Left lobe of liver (tissue), 2 donors: ENCODE measurements at places on chromosomes 4 and X.
A peak's percentile ranks its signal among the peaks of the same experiment; 100 is the strongest.

DNA sequence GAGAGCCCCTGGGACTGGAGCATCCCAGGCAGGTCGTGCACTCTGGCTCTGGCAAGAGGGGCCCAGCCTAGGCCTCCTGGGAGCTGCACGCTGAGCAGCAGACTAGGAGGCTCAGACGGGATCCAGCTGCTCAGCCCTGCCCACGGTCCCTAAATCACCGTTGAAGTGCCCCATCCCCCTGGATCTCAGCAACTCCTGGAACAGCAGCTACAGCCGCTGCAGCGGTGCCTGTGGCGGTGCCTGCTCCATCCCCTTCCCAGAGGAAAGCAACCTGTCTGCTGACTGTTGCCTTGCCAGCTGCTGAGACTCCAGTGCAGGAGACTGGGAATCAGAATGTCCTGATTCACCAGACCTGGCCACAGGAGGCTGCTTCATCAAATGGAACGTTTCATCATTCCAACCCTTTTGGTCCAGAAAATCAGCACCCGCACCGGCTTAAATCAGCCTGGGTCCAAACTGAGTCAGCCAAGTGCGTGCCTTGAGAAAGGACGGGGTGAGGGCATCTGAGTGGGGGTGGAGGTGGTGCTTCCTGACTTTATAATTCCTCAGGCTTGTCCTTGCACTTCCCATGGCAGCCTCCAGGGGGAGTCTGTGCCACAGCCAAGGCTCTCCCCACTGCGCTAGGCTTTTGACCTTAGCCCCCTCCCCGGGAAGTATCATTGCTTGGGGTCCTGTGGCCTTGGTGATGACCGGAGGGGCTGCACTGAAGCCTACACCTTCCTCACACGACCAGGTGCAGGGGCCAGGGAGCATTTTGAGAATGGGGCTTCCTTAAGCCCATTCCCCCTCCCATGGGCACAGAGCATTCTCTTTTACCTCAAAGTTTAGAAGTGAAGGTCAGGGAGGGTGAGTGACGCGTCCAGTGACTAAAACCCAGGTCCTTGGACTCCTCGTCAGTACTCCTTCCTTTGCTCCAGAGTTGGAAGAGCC is 6.5 kb downstream of the ZNF185 start:
- DNase-seq = peak; percentile 45

GRCh38 chr4:83109480-83110222 is 4.9 kb downstream of the PLAC8 start:
- DNase-seq = peak; percentile 55

GRCh38 chr4:7937006-7937405 is 2.7 kb downstream of the AFAP1 start:
- no peak for DNase-seq

- DNase-seq = no peak
Measured at GRCh38 chr4:634599-634985, 9.2 kb downstream of the PDE6B start.

- peak; percentile 55 for DNase-seq
Measured at GRCh38 chr4:118280501-118281218, 72.1 kb downstream of the PRSS12 start.

- DNase-seq = no peak
Measured at GRCh38 chrX:74534569-74535038, 79.8 kb downstream of the RLIM start.

- no peak for DNase-seq
Measured at GRCh38 chr4:3945511-3946290, 179.5 kb downstream of the ADRA2C start.

- DNase-seq = no peak
Measured at GRCh38 chr4:116925900-116926457, 159.4 kb downstream of the TRAM1L1 start.

- DNase-seq = no peak
Measured at GRCh38 chr4:4855301-4856070, 4.0 kb upstream of the MSX1 start.

DNA sequence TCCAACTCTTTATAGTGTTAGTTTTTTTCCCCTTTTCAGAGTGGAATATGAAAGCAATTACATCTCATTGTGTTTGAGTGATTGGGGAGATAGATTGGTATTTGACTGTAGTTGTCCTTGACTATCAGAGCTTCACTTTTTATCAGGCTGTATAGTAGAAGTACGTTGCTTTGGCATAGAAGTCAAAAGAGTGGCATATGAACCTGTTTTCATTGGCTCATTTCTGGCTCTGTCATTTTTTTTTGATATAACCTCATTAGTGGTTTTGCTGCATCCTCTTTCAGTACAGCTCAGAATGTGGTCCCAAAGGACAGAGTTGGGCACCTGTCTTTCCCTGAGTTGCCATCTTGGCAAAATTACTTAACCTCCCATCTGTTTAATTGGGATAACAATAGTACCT is 1.4 kb downstream of the TMA16 start:
- no peak for DNase-seq

DNA sequence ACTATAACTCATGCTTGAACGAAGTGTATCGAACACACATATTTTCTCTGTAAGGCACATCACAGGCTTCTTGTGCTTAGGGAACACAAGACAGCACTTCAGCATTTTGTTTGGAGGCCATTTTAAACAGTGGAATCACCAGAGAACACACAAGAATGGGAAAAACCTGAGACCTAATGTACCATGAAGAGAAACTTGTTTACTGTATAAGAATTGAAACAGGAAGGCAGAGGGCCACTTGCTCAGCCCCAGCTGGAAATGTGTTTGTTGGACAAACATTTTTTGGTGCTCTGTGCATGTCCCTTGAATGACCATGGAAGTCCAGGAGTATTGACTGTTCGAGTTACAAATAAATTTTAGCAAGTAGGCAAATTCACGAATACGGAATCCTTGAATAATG is 47.5 kb downstream of the RAPGEF2 start:
- DNase-seq = no peak

DNA sequence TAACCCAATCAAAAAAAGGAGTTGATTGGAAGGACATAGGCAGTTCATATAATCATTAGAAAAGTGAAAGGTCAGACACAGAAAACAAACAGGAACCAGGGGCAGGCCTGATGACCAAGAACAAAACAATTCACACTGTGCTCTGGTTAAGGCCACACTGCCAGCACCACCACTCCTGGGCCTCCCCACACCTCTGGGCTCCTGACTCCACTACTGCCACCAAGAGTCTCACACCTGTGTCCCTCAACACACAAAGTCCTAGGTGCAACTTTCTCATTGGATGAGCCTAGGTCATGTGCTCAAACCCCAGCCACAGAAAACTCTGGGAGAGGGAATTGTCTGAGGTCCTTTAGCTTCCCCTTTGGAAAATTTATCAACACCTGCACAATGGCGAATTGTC is 11.1 kb upstream of the FAM9C start:
- DNase-seq = no peak

DNA sequence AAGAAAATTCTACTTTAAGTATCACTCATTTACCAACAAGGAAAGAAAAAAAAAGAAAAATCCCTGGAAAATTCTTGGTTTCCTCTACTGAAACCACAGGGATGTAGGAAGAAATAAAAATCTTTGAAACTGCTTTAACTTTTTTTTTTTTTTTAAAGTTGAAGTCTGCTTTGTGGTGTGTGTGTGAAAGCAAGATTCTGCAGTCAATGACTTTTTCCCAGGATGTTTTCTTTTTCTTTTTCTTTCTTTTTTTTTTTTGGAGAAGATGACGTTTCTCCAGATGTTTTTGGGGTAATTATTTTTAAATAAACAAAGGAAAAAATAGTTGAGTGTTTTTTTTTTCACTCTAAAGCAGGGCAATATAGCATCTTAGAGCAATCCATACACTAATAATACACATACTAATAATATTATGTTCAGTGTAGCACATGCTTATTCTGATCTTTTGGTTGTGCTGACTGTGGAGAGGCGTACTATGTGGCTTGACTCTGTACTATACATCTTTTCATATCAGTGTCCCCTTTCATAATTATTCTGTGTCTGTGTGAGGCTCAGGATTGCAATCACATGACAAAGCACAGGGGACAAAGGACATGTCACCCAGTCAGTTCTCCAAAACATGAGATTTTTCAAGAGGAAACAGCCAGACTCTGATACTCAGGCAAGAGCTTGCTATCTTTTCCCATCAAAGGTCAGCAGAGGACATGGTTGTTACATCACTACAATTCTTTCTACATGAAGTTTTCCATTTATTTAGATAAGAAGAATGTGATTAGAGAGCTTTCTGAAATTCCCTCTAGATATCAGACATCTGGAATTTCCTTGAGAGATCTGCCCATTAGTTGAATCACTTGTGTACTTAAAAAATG is 111.0 kb downstream of the PDE5A start:
- no peak for DNase-seq

GRCh38 chr4:189656641-189657040 is 284.0 kb upstream of the FRG1 start:
- DNase-seq = no peak

GRCh38 chrX:135984791-135985156 is 461 bp upstream of the SLC9A6 start:
- no peak for DNase-seq

DNA sequence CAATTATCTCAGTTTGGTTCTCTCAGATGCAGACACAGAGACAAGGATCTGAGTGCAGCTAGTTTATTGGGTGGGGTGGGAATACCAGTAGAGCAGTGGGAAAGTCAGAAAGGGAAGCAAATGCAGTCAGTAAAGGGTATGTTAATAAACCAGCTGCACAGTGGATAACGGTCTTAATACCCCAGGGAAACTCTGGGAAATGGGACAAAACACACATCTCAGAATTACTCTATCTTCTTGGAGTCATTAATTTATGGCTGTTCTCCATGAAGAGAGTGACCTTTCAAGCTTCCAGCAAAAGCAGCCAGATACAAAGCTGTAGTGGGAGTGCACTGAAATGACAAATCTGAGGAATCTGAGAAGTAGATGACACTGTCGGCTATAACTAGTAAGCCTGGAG is 73.3 kb upstream of the NALF2 start:
- no peak for DNase-seq

GRCh38 chrX:3370656-3371055 is 24.2 kb upstream of the MXRA5 start:
- DNase-seq = no peak

DNA sequence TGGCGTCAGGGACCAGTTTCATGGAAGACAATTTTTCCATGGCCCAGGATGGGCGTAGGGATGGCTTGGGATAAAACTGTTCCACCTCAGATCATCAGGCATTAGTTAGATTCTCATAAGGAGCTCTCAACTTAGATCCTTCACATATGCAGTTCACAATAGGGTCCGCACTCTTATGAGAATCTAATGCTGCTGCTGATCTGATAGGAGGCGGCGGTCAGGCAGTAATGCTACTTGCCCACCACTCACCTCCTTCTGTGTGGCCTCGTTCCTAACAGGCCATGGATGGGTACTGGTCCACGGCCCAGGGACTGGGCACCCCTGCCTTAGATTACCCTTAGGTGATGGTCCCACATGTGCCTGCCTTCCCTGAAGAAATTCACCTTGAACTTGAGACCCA is 28.8 kb upstream of the ENPP6 start:
- no peak for DNase-seq

GRCh38 chr4:121070274-121070673 is 2.1 kb downstream of the NDNF start:
- DNase-seq = no peak
